Activated naive CD8-positive, alpha-beta T cell treated with anti-CD3 and anti-CD28 coated beads for 36 hours (primary cell): ENCODE measurements at places on chromosomes 1 and 21. TPM values are rescaled to one million over a fixed set of nuclear protein-coding genes. Genes with fewer than 3 reads are reported as not detected.

SLAMF7 gene
- total RNA-seq: 162 TPM

DNA sequence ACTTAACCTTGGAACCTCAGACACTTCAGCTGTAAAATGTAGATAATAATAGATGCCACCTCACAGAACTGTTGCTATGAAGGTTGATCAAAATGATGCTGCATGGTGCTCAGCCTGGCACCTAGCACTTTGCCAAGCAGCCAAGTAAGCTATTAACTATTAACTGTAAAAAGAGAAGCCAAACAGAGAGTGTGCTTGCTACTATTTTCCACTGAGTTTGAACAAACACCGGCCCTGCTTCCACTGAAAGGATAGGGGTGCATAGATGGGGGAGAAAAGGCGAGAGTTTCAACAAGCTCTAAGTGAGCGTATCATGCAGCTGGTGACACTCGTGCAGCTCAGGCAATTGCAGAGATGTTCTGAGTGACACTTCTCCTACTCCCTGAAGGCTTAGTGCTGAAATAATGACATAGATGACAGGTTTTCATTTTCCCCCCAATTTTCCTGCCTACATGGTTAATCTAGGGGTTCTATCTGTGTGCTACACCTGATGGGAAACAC lies 78.2 kb downstream of the GPR88 start:
- DNase-seq: no peak

DNA sequence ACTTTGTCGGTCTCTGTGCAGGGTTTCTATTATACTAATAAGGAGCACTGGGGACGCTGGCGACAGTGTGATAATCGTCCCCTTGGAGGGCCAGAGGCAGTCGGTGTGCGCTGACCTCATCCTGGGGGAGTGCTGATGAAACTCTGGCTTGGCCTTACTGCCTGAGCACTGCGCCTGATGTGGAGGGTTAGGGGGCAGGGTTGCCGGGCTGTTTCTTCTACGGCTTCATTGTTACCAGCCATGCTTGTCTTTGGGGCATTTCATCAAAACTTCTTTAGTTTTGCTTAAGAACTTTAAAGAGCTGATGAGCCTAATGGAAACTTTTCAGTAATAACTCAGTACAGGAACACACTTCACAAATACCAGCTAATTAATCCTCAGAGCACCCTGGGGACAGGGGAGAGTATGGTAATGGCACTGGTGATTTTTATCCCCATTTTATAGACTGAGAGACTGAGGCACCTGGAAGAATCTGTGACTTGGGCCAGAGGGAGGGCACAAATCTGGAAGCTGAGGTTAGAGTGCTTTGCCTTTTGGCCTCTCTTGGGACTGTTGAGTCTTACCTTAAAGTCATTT lies 81.8 kb downstream of the PEX14 start:
- DNase-seq: no peak

GRCh38 chr21:14833666-14834351 lies 231.0 kb downstream of the NRIP1 start:
- no peak for DNase-seq

DNA sequence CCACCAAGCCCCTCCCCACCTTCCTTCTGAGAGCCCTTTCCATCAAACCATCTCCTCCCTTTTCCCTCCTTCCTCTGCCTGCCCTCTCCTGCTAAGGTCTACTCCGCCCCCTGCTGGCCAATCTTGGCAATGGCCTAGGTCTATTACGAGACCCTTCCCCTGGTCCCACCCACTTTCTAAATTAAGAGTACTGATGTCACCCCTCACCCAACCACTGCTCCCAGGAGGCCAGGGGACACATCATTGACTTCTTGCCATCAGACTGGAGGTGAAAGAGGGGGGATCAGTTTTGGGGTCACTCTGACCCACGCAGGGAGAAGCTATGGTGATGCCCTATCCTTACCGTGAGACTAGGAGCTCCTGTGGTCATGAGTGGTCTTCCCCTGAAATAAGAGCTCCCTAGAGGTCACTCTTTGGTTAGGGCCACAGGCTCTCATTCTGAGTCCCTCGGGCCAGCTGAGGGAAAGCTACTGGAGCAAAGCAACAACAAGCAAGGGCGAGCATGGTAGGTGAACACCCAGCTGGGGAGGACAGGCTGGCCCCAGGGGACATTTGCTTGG lies 34.6 kb upstream of the S100A7 start:
- peak; percentile 66 for DNase-seq

- no peak for DNase-seq
Measured at GRCh38 chr1:168637350-168637991, 61.1 kb downstream of the XCL1 start.

GRCh38 chr21:29300807-29301138 lies 2.1 kb downstream of the BACH1 start:
- DNase-seq: no peak

- peak; percentile 12 for DNase-seq
Measured at GRCh38 chr1:175887981-175888428, 144.6 kb upstream of the TNR start.

PLA2G2D gene
- total RNA-seq: not detected

GRCh38 chr1:246152986-246153431 lies 354.1 kb downstream of the SMYD3 start:
- DNase-seq: no peak
